Vagina (tissue), 2 donors: ENCODE measurements at places on chromosomes 2 and 18. TPM values are rescaled to one million over a fixed set of nuclear protein-coding genes. Genes with fewer than 3 reads are reported as not detected.

The CFAP65 gene
- total RNA-seq, result not detected

The INPP1 gene
- total RNA-seq, result 20.4 TPM

The MLPH gene
- 34.6 TPM for total RNA-seq

The GLI2 gene
- total RNA-seq, result 16.2 TPM

The GALNT13 gene
- 0.25 TPM for total RNA-seq

The BMP10 gene
- total RNA-seq, result not detected

The ATP6V1B1 gene
- not detected for total RNA-seq

The MTCL1 gene
- total RNA-seq, result 23.6 TPM

GRCh38 chr2:112000399-112001135 lies 54.5 kb upstream of the TMEM87B start:
- DNase-seq, result no peak

DNA sequence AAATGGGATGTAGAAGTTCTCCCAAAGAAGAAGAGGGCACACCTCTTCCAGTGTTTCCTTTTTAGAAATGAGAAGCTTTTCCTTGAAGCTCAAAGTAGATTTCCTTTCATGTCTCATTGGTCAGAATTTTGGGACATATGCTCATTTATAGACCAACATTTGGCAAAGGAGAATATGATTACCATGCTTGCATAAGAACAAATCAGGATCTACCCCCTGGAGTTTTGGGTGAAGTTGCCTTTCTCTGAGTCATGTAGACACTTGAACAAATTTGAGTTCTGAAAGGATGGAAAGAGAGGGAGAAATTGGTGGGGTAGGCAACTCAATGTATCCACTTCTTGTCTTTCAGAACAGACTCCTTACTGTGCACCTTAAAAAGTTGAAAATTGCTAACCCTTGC lies 409.0 kb downstream of the SLC4A3 start:
- DNase-seq, result no peak

DNA sequence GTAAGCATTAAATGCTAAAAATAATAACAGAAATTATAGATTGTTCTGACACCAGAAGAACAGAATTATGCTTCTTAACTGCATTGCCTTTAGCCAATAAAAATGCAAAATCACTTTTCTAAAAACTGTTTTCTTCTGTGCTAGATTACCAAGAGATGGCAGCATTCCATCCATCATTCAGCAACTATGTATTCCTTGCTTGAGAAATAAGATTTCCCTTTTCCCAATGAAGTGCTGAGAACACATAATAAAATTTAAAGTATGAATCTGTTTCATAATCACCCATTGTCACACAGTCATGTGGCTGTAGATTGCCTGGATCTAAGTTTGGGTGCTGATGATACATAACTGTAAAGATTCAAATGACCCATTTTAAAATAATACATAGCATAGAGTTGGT lies 504.2 kb downstream of the TDRD15 start:
- DNase-seq, result no peak

GRCh38 chr2:57180042-57180567 lies 866.5 kb upstream of the VRK2 start:
- no peak for DNase-seq

DNA sequence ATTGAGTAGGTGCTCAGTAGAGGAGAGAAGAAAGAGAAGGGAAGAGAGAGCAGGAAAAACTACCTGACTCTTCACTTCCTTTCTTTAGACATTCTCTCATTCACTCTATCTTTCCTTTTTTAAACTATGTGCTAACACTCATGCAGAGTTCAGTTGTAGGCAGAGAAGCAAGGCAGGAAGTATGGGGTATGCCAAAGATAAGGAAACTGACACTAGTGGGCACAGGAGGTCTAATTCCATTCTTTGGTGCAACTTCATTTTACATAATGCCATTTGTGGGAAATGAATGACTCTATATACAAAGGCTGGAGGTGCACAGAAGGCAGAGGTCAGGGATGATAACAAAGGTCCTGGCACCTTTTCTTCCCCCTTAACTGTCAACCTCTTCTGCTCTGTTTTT lies 35.1 kb upstream of the ACVR1 start:
- no peak for DNase-seq

DNA sequence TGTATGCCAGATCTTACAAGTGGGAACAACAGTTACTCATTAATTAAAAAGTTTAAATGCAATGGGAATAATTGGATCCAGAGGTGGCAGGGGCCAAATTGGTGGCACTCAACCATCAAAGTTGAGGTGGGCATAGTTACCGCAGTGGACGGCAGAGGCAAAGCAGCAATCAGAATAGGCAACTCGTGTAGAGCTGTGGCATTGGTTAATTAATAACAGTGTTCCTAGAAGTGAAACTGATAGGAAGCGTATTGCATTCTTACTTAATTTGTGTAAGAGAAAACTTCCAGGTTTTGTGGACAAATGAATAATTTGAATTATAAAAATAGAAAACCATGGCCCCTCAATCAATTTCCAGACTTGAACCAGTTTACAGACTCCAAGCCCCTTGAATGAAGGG lies 1068.2 kb upstream of the ACVR2A start:
- DNase-seq, result no peak

GRCh38 chr2:114517580-114517979 lies 75.1 kb downstream of the DPP10 start:
- no peak for DNase-seq

- DNase-seq, result no peak
Observed at GRCh38 chr2:6845312-6845711, 20.4 kb downstream of the CMPK2 start.

GRCh38 chr2:49972699-49973098 lies 818.4 kb upstream of the FSHR start:
- no peak for DNase-seq

DNA sequence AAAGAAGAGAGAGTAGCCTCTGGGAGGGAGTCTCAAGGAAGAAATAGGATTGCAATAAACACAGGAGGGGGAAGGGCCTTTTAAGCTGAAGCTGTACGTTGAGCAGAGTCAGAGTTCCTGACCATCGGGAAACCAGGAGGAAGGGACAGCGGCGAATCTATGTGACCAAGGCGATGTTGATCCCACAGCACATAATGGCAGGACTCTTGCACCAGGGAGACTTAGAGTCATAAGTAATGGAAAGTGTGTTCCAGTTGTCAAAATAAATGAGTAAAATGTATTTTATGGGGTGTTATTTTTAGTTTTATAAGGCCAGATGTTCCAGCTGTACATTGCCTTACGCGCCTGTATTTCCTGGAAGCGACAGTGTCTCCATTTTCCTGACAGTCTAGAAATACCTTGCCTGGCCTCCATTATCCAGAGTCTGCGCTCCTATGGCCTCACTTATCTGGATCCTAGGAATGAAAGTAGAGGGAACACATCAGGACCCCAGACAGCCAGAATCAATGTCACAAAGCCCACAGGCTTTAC lies 152.8 kb upstream of the COPS8 start:
- peak; percentile 85 for DNase-seq
